ENCODE measurements at places on chromosomes 6 and 20.
A peak's percentile ranks its signal among the peaks of the same experiment; 100 is the strongest.

- no peak for DNase-seq
Observed at GRCh38 chr6:75815756-75816155, 66.7 kb downstream of the MYO6 start.

- no peak for DNase-seq
Observed at GRCh38 chr6:80535914-80536565, 429.6 kb downstream of the BCKDHB start.

DNA sequence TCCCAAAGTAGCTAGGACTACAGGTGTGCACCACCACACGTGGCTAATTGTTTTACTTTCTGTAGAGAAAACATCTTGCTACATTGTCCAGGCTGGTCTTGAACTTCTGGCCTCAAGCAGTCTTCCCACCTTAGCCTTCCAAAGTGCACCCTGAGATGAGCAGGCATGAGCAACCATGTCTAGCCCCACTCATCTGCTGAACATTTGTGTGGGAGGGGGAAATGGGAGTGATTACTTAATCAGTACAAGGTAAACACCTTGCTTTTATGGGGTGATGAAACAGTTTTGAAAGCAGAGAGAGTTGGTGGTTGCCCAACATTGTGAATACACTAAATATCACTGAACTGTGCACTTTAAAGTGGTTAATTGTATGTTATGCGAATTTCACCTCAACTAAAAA, 5.3 kb downstream of the APMAP start:
- peak; percentile 16 for DNase-seq

DNA sequence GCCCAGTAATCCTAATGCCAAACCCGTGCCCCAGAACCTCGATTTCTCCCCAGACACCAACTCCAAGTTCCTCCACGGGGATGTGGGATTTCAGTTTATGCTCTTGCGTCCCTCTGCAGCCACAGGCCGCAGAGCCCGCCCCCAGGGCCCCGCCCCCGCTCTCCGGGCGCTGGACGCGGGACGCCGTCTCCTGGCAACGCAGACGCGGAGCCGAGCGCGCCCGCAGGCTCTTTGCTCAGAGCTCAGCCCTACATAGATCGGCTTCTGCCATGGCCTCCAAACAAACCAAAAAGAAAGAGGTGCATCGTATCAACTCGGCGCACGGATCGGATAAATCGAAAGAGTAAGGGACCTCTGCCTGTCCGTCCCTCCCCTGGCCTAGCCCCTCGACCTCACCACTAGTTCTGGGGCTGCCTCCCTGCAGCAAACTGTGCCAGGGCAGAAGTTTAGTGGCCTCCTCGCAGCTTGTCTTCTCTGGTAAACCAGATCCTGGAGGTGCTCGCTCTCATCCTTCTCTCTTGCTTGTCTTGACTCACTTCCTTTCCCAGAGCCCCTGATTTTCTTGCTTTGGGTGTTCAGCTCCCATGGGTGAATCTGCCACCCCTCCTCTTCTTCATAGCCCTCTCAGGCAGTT, at the start of gene ADGB:
TSS of gene ADGB (plus strand) at position 201 of the 634 bp plus-strand sequence. CDS start at position 270, 69 bp downstream.
- peak; percentile 12 for DNase-seq

DNA sequence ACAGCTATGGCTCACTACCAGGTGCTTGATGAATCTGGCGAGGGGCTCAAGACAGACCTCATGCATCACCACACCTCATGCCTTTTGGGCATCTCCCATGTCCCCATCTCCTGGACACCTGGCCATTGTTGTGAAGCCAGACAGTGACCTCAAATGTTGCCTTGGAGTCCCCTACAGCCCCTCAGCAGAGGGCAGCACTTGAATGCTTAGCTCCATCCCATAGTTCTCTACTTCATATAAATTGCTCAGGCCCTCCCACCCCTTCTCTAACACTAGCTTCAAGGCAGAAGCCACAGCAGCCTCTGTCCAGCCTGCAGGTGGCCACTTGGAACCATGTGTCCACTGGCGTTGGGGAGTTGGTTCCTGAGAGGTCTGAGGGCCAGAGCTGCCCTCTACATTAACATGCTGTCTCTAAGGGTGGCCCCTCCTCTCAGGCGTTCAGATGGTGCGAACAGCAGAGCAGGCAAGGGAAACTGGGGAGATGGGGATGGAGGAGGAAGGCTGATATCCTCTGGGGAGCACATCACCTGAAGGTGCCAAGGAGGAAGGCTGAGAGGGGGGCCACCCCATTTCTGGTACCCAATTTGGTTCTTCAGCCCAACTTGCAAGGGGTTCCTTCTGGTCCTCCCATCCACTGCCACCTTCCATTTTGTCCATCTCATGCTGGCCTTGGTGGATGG, 31.3 kb downstream of the MOCS1 start:
- no peak for DNase-seq

DNA sequence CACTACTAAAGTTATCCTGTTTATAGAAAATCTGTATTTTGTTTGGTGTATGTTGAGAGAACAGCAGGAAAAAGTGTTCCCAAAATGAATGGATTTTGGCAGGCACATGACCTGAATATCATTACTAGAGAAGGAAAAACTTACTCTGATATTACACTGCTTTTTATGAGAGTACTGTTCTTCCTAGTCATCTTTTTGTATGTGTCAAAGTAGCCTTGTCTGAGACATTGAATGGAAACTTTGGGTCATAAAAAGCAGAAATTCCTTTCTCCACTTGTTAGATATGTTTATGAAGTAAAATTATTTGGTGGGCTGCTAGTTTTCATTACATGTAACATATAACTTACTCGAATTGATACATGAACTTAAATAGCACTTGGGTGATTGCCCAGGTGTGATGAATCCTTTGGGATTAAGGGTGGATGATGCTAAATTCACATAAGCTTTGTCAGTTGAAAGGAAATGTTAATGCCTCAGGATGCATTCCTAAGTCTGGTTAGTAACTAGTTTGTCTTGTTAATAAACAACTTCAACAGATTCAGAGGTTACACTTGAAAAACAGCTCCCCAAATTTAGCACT, 206.7 kb downstream of the CENPW start:
- DNase-seq = no peak

DNA sequence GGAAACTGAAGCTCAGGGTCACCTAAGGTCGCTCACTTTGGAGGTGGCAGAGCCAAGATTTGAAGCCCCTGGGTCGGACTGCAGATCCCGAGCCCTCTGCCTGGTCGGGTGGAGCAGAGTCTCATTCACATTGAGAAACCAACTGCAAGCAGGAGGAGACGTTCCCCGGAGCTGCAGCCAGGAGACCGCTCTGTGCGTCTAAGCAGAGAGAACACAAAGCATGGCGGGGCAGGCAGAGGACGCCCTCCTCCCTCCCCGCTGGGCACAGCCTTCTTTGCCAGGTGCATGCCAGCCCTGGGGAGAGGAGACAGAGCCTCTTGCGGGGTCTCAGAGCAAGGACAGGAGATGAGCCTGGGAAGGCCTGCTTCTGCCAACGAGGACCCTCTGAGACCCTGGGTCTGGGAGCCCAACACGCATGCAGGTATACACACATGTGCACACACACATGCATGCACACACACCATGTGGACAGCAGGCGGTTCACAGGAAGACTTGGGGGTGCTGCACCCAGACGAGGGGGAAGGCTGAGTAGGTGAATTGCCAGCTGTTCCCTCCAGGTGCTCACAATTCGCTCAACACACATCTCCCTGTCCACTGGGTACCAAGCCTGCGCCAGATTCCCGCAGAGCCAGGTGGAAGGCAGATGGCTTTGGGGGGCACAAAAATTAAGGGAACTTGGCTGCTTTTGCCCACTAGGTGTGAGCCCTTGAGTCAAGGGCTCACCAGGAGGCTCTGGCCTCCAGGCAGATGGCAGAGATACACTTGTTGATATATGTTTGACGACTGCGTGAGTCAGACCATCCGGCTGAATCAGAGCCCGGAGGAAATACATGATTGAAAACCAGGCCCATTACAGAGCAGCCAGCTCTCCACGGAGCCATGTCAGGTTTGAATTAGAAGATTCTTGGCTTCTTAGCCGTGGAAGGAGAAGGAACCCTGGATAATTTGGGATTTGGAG, 5.5 kb upstream of the NTSR1 start:
- DNase-seq = no peak

DNA sequence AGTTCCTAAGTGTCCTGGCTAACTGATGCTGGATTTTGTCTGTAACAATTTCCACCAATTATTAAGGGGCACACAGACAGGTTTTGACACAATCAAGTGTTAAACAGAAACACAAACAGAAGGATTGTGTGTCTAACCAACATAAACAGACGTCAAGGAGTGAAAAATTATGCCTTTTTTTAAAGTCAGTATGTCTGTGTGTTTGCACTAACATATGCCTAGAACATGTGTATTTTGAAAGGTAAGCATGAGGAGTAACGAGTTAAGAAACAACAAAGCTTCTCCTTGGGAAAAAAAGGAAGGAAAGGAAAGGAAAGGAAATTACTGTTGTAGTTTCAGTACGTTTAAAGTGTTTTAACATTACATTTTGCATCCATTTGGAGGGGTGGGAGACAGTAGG, 466.3 kb upstream of the ID4 start:
- DNase-seq = no peak

DNA sequence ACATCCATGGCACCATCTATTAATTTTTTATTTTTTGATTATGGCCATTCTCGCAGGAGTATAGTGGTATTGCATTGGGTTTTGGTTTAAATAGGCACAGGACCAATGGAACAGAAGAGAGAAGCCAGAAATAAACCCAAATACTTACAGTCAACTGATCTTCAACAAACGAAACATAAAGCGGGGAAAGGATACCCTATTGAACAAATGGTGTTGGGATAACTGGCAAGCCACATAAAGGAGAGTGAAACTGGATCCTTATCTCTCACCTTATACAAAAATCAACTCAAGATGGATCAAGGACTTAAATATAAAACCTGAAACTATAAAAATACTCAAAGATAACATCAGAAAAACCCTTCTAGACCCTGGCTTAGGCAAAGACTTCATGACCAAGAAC, 25.3 kb upstream of the RUNX2 start:
- no peak for DNase-seq

GRCh38 chr6:36171573-36171972, 25.0 kb upstream of the BRPF3 start:
- DNase-seq = no peak

DNA sequence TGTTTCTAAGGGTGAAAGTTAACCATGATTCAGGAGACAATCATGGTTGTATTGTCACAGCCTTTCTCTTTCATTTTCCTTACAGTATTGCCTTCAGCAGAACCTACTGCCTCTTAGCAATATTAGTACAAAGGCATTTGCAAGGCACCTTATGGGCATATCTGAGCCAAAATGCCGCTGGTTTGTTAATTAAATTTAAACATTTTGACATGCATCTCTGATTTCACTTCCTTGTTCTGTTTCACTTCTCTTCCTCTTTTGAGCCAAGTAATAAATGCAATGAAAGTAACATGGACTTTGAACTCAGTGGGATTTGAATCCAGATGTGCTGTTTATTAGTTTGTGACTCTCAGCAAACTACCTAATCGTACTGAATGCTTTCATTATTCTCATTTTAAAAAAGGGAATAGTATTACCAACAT, 467.4 kb upstream of the CITED2 start:
- no peak for DNase-seq

DNA sequence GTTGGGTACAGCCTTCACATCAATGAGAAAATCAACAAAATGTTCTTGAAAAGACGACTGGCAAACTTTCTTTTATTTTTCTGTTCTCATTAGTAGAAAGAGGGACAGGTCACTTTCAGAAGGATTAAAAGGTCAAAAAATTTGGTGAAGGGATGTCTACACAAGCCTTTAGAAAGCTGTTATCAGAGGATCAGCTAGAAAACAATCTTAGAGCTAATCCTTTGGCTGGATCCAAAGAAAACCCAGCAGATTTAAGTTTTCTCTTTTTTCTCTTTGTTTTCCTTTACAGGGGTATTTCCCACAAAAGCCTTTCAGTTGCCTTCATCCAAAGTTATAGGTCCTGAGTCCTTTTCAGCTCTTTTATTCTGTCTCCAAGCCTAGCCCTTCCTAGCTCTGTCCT, 57.3 kb upstream of the EDN1 start:
- no peak for DNase-seq

DNA sequence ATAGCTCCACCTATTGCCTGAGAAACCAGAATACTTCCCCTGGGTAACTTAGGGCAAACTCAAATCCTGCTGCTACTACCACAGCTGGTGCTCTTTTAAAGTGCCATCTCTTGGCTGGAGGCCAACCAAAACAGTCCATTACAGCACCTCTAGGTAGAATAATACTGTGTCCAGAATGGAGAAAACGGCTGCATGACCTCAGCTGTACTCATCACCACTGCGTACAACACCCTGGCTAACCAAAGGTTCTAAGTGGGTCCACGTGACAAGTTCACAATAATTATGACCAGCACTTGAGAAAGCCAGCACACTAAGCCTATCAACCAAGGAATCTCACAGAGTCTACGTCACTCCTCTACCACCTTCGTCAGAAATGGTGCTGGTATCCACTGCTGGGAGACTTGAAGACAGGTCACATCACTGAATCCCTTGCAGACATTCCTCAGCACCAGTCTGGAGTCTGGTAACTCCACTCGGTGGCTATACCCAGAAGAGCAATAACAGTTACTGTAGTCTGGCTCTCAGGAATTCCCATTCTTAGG, 40.9 kb upstream of the PKIB start:
- DNase-seq = no peak

DNA sequence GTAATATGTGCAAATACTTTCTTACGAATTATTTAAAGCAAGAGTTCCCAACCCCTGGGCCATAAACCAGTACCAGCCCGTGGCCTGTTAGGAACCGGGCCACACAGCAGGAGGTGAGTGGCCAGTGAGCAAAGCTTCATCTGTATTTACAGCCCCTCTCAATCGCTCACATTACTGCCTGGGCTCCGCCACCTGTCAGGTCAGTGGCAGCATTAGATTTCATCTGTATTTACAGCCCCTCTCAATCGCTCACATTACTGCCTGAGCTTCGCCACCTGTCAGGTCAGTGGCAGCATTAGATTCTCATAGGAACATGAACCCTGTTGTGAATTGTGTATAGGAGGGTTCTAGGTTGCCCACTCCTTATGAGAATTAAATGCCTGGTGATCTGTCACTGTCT, 142.0 kb downstream of the RNASET2 start:
- no peak for DNase-seq

GRCh38 chr6:63584566-63584965, 12.3 kb downstream of the LOC128125822 start:
- DNase-seq = no peak

DNA sequence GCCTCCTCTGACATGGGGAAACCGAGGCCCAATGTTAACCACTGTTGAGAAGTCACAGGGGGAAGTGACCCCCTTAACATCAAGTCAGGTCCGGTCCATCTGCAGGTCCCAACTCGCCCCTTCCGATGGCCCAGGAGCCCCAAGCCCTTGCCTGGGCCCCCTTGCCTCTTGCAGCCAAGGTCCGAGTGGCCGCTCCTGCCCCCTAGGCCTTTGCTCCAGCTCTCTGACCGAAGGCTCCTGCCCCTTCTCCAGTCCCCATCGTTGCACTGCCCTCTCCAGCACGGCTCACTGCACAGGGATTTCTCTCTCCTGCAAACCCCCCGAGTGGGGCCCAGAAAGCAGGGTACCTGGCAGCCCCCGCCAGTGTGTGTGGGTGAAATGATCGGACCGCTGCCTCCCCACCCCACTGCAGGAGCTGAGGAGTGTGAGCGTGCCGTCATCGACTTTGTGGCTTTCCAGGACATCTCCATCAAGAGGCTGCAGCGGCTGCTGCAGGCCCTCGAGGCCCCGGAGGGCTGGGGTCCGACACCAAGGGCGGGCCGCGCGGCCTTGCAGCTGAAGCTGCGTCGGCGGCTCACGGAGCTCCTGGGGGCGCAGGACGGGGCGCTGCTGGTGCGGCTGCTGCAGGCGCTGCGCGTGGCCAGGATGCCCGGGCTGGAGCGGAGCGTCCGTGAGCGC, 1.6 kb downstream of the TNFRSF6B start:
- no peak for DNase-seq
